ENCODE measurements at places on chromosomes 16 and 17. TPM values are rescaled to one million over a fixed set of nuclear protein-coding genes. Genes with fewer than 3 reads are reported as not detected.

- DNase-seq, result no peak
Observed at GRCh38 chr17:51830451-51830850, 328.1 kb downstream of the CA10 start.

GRCh38 chr17:81553018-81553615, 964 bp upstream of the FAAP100 start:
- DNase-seq, result peak; percentile 98

DNA sequence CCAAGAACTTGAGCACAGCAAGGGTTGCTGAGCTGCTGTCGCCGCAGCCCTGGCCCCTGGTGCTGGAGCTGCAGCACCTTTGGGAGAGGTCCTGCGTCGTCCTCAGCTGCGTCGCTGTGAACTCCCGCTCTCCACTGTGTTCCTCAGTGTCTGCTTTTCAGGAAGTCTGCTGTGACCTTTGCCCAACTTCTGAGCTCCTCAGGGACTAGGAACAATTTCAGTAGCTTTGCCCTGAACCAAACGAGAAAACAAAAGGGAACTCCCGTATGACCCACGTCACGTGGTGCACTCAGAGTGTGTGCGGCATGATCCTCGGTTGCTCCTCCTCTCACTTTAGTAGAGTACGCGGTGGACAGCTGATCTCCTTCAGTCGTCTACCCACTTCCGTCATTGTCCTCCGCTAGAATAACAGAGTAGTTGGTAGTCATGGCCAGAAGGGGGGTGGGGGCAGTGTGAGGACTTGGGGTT, 44.2 kb downstream of the WDR45B start:
- DNase-seq, result peak; percentile 75

DNA sequence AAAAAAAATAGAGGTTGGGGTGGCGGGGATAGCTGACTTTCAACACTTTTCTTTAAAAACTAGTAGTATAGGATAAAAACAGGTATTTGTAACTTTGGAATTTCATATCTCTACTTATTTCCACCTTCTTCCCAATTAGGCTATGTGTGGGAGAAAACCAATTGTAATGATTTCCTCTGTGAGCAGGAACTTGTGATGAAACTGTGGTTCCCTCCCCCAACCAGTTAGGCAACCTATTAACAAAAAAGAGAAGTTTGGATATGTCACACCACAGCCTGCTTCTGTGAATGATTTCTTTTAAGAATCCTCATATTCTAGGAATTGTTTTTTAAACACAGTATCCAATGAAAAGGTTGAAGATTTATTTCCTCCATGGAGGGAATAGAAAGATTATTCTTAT, 1.9 kb downstream of the IGSF6 start:
- DNase-seq, result no peak

- DNase-seq, result peak; percentile 78
Observed at GRCh38 chr16:4700380-4700996, 7.1 kb downstream of the NUDT16L1 start.

DNA sequence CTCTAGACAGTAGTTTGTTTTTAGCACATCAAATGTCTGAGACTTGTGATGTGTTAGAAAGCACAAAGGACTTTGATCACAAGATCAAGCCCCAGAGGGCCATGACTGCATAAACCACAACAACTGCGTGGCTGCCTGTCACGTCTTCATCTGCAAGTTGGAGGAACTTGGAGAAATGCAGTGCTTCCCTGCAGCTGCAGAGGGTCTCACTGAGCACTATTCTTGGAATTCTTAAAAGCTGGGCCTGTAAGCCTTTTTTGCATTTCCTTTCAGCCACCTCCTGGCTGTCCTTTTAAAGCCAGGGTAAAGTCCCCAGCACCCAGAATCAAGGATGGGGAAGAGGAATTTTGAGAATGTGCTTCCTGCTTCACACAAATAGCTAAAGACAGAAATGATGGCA, 431.3 kb downstream of the MAF start:
- DNase-seq, result no peak

DNA sequence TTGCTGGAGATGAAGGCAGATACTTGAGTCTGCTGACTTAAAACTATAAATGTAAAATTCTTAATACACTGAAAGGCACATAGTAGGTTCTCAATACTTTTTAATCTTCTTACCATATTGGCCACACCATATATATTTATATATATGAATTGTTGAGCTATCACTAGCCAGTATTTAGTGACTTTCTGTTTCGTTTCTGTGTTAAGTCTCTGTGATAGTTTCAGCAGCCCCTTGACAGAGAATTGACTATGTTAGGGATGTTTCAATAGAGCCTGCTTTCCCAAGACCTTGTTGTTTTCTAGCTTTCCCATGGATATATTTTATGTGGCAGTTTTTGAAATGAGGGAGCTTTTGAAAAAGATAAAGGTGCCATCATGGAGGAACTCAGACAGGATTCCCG, 206.5 kb upstream of the GOT2 start:
- DNase-seq, result no peak

DNA sequence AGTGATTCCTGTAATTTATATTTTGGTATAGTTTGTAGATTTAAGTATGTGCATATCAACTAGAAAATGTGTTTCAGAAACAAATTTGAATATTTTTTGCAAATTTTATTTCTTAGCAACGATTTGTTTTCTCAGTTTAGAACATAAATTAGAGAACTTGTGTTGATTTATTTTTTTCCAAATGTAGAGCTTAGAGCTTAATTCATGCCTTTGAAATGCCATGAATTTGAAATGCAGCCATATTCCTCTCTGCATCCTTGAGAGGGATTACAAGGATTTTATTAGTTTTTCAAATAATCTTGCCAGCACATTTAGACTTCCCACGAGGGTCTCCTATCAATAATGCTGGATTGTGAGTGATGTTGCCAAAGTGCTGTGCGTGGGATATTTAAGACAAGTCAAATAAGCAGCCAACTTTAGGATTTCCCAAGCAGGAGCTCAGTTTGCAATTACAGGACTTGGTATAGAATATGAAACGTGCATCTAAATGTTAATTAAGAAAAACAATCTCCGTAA, 6.7 kb upstream of the SMPD3 start:
- no peak for DNase-seq

DNA sequence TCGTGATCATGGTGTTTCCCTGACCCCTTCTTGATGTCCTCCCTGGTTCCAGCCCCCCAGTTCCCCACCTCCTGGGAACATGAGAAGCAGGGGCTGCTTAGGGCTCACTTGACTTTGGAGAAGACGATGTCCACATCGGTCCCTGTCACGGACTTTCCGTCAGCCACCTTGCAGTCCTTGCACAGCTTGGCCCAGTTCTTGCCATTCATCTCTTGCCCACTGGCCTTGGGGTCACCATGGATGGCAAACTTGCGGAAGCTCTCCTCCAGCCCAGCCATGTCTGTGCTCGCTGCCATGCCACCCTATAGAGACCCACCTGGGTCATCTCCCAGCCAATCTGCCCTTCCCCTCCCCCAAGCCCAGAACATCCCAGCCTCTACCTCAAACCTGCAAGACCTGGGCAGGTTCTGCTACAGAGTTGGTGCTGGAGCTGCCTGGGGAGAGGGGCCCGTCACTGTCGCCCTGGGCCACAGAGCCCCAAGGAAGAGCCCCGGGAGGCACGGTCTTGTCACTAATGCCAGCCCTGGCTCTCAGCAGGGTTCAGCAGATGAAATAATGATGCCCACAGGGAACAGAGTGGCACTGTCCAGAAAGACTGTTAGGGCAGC, 2.4 kb downstream of the TPPP3 start:
- DNase-seq, result no peak

DNA sequence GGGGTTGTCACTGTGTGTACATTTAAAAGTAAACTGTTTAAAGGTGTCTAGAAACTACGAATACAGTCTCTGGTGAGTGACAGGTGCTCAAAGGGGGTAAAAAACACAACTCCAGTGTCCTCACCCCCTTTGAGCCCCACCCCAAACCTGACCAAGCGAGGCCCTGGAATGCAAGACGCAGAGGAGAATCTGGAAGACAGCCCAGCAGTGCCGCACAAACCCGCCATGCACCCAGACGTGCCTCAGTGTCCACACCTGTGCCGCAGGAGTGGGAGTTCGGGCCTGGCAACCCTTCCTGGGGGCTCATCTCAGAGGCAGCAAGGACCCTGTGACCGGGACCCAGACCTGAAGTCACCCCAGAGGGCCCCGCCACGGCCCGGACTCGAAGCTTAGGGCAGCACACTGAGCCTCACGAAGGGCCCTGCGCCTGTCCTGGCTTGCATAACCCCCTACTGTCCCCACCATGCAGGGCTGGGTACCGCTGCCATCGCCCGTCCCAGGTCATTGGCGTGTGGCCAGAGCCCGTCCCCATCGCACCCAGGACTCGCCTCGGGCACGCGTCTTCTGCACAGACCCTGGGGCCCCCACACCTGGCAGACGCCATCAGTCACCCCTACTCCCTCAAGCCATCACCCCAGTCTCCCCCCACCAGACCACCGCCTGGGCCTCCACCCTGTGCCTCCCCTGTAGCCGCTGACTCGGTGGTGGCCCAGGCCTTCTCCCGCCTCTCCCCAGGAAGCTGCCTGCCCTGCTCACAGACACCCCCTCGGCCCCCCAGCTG, 33.0 kb upstream of the ZC3H18 start:
- DNase-seq, result no peak

DNA sequence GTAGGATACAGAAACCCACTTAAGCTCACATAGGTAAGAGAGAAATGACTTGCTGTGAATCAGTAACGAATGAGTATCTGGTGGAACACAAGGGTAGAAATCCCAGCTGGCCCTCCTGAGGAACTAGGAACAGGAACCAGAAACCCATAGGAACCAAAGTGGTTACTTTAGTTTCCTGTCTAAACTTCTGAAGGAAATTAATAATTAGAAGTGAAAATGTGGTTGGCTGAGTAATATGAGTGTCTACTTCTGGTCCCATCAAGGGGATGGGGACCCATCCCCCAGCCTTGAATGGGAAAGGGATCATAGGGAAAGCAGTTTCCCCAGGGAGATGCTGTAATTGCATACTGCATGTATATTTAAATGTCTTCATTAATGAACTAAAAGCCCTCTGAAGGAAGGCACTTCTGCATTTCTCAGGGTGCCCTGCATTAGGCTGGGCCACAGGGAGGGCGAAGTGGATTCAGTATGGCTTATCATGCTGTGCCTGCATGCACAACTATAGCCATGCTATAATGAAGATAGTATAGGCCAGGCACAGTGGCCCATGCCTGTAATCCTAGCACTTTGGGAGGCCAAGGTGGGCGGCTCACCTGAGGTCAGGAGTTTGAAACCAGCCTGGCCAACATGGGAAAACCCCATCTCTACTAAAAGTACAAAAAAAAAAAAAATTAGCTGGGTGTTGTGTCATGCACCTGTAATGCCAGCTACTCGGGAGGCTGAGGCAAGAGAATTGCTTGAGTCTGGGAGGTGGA, 45.6 kb downstream of the CYB5B start:
- DNase-seq, result no peak

DNA sequence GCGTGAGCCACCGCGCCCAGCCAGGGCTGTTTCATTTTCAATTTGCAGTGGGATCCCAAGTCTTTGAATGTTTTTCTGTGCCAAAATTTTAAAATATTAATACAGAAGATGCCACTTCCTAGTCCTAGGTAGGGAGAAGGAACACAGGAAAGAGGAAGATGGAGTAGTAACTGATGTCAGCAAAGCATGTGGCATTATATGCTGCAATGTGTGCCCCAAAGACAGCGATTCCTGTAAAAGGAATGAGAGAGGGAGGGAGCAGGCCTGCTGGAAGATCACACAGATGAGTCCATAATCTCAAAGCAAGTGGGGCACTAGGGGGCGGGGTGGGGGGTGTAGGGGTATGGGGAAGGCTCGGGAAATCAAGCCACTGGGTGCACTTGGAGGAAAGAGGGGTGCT, 23.4 kb upstream of the SSTR2 start:
- no peak for DNase-seq

GRCh38 chr16:84562174-84562815, 55.6 kb downstream of the COTL1 start:
- no peak for DNase-seq

DNA sequence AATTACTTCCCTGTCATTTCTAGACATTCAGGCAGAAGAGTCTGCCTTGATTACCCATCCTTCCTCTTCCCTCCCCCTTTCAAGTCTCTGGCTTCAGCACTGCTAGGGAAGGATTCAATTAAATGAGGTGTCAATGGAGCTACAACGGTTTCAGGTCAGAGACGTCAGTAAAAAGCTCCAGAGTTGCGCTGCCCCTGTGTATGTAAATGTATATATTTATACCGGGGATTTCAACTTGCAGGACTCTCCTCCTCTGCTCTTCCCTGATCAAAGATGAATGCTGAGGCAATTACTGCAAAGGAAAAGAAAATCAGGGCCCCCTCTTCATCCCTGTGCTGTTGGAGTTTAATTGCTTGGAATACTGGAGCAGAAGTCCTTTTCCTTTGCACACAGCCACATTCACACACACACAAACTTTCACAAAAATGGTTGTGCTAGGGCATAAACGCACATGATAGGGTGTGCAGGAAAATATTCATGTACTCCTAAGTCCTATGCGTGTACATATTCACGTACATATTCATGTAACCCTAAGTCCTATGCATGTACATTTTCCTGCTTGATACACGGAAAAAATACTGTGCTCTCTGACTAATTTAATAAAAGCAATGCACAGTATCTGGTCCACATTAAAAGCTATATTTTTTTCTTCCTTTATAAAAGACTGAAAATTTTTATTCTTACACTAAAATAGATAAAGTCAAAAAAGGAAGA, 129.7 kb upstream of the PMFBP1 start:
- DNase-seq, result no peak

- peak; percentile 93 for DNase-seq
Observed at GRCh38 chr17:79947351-79948031, 88.2 kb downstream of the TBC1D16 start.

DNA sequence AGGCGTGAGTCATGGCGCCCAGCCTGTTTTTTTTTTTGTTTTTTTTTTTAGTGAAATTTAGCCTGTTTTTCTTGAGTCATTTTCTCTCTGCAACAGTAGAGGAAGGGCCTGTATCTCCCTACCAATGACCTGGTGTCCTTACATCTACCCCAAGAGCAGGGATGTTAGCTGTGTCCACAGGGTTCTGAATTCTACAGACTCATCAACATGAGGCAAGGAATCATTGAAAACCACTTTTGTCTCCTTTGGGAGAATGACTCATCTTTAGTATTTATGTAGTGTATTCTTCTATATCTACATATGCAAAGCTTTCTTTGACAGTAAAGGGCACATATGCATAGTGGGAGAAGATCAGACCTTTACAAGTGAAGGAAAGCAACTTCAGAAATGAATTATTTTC, 105.3 kb downstream of the SPECC1 start:
- DNase-seq, result peak; percentile 80

GRCh38 chr17:15009087-15009486, 256.0 kb downstream of the PMP22 start:
- no peak for DNase-seq

Gene PRKCB
- total RNA-seq, result under 0.01 TPM

Gene TEKT1
- total RNA-seq, result not detected

Gene KRTAP9-2
- total RNA-seq, result not detected

Gene CA7
- total RNA-seq, result not detected

Gene GGT6
- total RNA-seq, result not detected

Gene MYH1
- total RNA-seq, result not detected

Gene CES5A
- not detected for total RNA-seq

Gene GPRC5B
- 1.2 TPM for total RNA-seq

Gene HSDL1
- total RNA-seq, result 18.1 TPM

Gene CD19
- total RNA-seq, result not detected

Gene CREBBP
- total RNA-seq, result 28.2 TPM

Gene KRT15
- total RNA-seq, result 0.72 TPM

Gene GPR179
- not detected for total RNA-seq

Gene RMI2
- 1.8 TPM for total RNA-seq

Gene KDM6B
- total RNA-seq, result 12.3 TPM

Data from osteoblast (primary cell).